ENCODE measurements at places on chromosomes 16 and 17.

DNA sequence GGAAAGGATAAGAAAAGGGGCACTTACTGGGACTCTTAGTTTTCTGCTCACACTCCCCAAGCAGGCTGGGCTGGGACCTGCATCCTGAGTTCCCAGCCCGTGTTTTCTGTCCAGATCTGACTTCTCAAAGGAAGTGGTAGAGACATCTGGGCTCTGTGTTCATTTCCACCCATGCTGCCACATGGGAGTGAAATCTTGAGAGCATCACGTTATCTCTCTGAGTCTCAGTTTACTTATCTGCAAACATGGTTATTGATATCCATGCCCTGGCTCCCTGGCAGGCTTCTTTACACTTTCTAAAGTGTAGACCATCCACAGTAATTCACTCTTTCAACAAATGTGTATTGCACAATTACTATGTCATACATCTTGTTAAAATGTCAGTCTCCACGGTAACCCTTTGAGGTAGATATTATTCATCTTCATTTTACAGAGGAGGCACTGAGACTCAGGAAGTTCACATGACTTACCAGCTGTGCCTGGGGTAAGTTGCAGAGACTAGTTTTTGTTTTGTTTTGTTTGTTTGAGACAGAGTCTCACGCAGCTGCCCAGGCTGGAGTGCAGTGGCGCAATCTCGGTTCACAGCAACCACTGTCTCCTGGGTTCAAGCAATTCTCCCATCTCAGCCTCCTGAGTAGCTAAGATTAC lies 3.4 kb downstream of the ZNF688 start:
- DNase-seq = no peak

DNA sequence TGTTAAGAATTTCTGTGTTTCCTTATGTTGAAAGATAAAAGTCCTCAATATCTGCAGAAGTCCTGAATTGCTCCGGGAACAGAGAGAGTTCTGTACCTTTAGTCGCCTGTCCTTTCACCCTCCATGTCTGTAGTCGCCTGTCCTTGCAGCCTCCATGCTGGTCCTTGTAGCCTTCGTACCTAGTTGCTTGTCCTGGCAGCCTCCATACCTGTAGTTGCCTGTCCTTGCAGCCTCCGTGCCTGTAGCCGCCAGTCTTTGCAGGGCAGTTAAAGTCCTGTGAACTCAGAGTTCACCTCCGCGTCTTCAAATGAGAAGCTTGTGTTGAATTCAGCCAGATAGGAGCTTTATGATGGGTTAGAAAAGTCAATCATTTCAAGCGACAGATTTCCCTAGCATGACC lies 19.5 kb upstream of the ITGAX start:
- DNase-seq = no peak

GRCh38 chr17:27247071-27247957 lies 46.6 kb upstream of the WSB1 start:
- DNase-seq = peak; percentile 37

DNA sequence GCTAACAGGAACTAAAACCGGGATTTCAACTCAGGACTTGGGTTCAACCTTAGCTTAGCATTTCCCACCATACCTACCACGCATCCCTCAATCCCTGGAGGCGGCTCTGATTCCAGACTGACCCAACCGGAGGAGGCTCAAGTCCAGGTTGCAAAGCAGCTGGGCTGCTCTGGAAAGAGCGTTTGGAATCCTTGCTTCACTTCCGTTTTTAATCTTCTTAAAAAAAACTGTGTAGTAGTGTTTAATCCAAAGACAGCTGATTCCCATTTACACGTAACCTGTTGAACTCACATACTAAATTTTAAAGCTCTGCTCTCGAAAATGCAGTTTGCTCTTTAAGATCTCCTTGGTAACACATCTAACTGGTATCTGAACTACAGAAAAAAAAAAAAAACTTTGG lies 50.0 kb downstream of the NXN start:
- DNase-seq = no peak

DNA sequence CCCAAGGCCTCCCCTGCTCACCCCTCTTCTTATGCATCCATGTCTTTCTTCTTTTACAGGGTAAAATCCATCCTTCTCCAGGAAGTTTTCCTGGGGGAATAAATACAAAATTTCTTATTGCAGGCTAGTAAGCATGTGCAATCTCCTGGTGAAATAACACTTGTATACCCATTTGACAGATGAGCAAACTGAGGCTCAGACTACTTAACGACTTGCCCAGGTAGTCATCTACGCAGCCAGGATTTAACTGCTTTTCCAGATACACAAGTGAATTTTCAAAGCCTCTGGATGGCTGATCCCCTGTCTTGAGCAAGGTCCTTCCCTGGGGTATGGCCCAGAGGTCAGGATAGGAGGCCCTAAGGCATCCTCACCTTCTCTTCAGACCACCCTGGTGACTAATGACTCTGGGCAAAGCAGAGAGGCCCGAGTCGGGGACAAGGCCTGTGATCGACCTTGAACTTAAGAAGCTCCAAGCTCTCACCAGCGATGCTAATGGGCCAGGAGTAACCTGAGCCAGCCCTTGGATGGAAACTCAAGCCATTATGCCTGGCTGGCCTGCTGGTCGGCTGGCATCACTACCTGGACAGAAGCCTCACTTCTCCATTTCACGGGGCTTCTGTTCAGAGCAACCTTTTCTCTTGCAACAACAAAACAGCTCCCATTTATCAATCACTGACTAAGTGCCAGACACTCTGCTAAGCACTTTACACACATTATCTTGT lies 33.1 kb downstream of the ZNF423 start:
- DNase-seq = no peak

Measured in uterus (tissue), 4 donors.